ENCODE measurements at places on chromosomes 3 and 15.

- DNase-seq: no peak
Measured at GRCh38 chr3:46524008-46524407, 26.2 kb downstream of the RTP3 start.

- DNase-seq: no peak
Measured at GRCh38 chr3:19030522-19030839, 117.8 kb upstream of the KCNH8 start.

DNA sequence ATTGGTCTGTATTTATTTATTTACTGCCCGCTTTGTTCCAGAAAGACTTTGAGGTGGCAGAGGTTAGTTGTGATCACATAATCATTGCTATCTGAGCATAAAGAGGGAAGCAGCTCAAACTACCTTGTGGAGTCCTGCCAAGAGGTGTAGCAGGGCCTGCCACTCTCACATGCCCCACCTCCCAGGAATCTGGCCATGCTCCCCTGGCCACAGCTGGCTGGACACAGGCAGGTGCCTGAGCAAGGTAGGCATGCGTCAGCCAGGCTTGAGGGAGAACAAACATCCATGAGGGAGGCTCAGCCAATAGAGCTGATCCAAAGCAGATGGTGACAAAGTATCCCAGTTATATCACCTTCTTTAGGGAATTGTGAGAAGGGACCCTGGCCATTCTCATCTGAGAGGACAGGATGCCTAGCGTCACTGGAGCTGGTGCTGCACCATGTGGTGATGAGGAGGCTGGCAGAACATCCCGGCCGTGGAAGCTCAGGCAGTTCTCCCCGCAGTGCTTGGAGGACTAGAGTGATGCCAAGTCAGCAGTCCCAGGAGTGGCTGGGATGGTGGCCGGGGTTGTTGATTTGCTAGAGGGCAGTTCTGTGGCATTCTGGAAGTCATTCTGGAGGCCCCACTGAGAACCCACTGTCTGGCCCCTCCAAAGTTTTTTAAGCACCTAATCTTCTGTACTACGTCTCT lies 6.8 kb upstream of the POLG start:
- no peak for DNase-seq

DNA sequence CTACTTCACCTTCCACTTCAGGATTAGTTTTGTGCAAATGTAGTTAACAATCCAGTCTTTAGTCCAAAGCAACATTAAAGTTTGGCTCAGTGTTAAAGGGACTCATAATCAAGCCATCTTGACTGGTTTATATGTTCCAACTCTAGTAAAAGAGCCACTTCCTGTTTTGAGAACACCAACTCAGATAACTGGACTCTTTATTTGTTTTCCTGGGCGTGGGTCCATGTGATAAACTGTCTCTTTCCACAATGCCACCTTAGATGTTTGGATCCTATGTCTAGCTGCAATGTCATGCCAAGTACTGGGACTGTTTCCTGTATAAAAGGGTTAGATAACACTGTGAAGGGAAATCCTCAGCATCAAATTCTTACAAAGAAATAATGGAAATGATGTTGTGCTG lies 545.0 kb downstream of the PYDC2 start:
- DNase-seq: no peak

GRCh38 chr3:129448186-129448895 lies 8.3 kb downstream of the IFT122 start:
- DNase-seq: no peak

GRCh38 chr3:63960048-63960711 lies 48.0 kb upstream of the SCAANT1 start:
- no peak for DNase-seq

DNA sequence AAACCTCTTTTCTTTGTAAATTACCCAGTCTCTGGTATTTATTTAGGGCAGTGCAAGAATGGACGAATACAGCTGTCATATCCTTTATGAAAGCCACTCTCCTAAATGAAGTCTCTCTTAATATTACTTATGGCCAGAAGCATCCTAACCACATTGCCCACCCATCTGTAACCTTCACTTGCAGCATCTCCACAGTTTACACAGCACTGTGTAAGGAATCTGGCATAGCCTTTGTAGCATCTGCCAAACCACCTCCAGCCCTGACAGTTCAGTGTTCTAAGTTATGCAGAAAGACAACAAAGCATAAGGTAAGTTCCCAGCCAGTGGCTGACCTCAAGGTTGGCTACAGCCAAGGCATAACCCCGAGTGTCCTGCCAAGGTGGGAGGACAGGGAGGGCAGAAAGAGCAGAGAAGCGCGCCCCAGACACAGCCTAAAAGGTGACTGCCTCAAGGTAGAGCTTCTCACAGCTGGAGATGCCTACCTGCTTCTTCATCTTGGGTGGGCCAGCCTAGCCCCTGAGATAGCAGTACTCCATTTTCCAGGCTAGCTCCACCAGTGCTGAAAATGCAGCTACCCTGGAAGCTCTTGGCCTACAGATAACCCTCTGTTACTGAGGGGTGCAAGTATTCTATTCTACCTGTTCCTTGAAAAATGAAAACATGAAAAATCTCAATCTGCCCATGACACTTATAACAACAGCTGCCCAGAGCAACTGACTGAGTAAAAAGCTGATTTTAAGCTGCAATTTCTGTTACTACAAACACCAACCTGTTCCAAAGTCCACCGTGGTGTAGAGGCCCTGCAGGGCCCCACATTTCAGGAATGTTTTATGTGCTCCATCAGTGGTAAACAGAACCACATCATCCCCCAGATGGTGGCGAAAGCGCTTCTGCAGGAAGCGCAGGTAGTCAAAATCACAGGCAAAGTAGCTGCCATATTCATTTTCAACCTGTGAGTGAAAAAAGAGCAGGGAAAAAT lies 39.3 kb downstream of the GLB1 start:
- no peak for DNase-seq
